ENCODE measurements at places on chromosomes 4 and X.

GRCh38 chr4:147825451-147826287 lies 93.8 kb downstream of the ARHGAP10 start:
- no peak for DNase-seq

DNA sequence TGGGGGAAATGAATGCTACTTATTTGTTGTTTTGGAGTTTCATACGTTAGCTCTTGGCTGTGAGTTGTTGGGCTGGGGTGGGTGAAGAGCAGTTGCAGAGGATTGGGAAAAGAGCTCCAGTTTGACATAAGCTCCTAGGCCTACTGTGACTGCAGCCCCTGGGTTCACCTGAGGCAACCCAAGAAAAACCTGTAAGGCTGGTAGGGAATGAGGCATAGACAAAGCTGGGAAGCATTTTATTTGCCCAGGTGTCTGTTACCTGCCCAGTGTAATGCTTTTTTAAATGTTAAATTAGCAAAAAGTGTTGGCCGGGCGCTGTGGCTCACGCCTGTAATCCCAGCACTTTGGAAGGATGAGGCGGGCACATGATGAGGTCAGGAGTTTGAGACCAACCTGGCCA lies 160.0 kb downstream of the FHIP1A start:
- no peak for DNase-seq

- no peak for DNase-seq
Measured at GRCh38 chr4:147829401-147830101, 97.7 kb downstream of the ARHGAP10 start.

- DNase-seq, result no peak
Measured at GRCh38 chr4:118760493-118760892, 75.3 kb downstream of the METTL14 start.

DNA sequence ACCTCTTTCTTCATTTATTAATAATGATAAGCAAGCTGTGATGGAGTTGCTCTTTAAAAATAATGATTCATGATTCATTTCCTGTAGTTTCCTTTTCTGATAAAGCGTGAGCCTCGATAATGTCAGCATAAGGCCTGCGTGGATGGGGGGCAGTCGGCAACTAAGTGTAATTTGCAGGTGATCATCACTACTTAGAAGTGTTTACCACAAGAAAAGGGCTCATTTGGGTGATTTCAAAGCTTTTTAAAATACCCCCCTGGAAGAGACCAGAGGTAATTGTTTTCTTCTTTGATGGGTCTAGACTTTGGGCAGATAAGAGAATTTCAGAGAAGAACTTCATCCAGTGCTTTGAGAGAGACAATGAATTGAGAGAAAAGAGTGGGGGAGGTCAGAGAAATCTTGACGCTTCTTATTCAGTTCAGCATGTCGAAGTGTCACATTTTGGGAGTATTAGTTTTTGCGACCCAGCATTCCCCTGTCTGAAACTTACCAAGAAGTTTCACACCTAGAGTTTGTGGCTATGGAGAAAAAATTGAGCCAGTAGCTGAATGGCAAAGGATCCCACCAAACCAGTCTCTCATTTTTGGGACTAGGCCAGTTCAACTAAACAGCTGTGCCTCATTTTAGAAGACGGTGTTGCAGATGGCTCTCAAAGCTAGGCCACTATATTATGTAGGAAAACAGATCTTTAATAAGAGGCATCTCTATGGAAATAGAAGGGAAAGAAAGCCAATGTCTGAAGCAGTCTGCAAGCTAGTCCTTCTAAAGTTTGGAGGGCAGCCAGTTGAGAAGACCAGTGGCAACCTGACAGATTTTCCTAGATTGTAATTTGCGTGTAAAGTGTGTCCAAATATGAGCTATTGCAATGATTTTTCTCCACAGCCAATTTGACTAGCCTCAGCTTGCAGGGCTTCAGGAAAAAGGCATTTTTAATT lies 171.0 kb upstream of the PPP1R2C start:
- DNase-seq, result no peak

DNA sequence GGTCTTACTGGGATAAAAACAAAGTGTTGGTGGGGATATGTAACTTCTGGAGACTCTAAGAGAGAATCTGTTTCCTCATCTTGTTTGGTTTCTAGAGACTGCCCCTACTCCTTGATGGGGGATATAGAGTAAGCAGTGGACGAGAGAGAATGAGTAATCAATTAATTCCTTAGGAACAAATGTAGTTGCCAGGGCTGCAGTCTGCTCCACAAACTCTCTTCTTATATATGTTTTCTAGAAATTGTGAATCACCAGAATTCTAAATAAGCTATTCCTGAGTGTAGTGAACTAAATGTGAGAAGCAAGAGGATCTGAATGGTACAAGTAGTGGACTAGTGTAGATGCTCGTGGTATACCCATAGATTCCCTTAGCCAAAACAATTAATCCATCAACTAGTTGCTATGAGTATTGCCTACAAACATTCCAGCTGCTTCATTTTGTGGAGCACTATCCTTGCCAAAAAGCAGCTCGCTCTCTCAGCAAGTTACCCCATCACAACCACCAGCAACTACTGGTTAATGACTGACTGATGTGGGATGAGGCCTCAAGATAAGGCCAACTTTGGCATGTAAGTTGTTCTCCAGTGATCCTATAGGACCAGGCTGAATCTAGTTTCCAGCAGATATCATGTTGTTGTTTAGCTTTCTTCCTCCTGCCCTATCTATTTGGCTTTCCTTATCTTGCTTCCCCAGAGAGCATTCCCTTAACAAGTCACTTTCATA lies 273.0 kb downstream of the SLC7A11 start:
- DNase-seq, result no peak

GRCh38 chr4:105193536-105193935 lies 46.9 kb downstream of the TET2 start:
- no peak for DNase-seq

GRCh38 chr4:1597021-1597931 lies 86.8 kb downstream of the FAM53A start:
- DNase-seq, result no peak

DNA sequence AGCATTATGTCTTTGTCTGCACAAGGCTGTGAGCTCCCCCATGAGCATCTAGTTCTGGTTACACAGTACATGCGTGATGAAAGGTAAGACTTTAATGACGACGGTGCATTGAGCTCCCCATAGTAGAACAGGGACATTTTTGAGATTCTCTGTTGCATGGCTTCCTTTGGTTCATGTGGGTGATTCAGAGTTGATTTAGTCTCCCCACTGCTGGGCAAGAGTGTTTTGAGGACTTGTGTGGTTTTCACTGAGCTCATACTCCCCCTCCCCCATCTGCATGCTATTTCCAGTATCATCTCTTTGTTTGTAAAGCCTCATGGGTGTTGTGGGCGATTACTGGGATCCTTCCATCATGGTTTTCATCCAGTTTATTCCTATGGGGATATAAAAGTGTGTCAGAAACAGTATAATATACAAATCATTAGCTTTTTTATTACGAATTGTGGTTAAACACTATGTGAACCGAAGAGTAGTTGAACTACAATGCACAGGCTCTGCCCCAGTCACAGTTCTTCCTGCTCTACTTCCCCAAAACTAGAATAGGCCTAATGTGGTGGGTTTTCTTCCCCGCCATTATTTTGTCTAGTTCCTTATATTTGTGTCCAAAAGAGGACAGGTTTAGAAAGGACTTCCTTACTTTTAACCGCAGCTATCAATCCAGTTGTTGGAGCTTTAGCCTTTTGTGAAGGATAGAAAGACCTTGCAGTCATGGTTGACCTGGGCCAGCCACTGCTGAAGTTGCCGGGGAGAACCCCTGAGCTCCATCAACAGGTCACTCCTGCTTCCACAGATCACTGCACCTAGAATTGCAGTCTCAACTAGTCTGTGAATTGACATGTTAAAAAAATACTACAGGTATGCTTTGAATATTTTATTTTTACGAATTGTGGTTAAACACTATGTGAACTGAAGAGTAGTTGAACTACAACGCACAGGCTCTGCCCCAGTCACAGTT lies 30.4 kb downstream of the KIT start:
- DNase-seq, result no peak

- no peak for DNase-seq
Measured at GRCh38 chrX:24332878-24333277, 19.0 kb upstream of the SUPT20HL2 start.

DNA sequence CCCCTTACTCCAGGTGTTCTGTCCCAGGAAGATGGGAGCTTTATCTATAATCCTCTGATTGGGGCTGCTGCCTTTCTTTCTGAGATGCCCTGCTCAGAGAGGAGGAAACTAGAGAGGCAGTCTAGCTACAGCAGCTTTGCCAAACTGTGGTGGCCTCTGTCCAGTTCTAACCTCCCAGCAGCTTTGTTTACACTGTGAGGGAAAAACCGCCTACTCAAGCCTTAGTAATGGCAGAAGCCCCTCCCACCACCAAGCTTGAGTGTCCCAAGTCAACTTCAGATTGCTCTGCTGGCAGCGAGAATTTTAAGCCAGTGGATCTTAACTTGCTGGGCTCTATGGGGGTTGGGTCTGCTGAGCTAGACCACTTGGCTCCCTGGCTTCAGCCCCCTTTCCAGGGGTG lies 394.9 kb upstream of the PABPC5 start:
- no peak for DNase-seq

GRCh38 chrX:154652311-154653047 lies 900 bp downstream of the CTAG2 start:
- DNase-seq, result no peak

DNA sequence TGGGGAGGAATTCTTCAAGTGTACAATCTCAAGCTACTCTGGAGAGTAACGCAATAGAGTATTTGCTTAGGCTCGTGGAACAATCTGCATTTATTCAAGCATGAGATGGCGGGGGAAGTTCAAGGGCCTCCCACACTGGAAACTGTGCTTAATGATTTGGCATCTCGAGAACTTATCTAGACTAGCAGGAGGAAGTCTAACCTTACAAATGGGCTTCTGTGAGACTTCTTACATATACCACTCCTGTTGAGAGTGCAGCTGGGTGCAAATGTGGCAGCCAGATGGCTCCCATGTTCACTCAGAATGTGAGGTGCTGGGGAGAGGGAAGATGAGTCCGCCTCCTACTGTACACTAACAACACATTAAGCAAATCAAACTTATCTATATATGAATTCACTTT lies 29.3 kb upstream of the PTPN13 start:
- no peak for DNase-seq

DNA sequence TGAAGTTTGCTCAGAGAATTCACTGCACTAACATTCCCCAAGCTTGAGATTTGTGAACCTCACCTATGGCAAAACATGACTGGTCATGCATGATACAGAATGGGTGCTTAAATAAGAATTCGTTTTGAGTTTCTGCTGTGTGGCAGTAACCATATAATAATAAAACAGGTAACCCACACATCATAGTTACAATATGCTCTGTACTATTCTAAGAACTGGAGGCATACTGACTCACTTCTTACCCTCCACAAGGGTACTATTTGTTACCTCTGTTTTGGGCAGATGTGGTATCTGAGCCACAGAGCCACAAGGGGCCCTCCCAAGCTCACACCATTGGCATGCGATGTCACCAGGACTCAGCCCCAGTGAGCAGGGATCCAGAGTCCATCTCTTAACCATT lies 17.6 kb downstream of the SLC2A9 start:
- DNase-seq, result no peak

DNA sequence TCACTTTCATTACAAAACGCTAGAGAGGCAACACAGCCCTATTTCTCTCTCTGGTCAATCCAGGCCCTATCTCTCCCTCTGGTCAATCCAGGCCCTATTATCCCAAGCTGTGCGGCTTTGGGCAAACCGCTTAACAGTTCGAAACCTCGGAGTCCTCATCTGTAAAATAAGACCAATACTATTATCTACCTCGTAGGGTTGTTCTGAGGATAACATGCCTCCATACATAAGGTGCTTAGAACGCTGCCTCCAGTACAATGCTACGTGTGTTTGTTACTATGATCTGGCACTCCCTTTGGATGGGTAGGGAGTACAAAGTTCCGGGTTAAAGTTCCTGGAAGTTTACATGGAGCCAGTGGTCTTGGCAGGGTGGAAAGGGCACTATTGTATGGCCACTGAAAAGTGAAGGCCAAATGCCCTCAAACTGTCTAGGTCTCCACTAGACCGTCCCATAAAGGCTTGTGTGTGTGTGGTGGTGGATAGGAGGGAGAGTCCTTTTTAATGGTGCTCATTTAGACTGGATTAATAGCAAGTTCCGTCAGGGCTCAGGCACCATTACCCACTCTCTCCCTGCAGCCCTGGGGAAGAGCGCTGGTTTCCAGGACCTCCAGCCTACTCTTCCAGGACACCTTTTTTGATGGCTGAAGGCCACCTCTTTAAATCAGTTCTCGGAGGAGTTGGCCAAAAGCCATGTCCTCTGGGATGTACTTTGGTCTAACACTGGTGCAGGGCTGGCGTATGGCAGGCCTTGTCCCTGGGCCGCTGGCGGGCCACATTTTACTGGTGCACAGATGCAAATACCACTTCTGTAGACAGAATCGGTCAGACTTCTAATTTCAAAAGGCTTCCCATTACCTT lies 75.6 kb upstream of the BCOR start:
- no peak for DNase-seq

GRCh38 chr4:36722986-36723385 lies 441.6 kb downstream of the DTHD1 start:
- no peak for DNase-seq

- DNase-seq, result no peak
Measured at GRCh38 chrX:2383144-2383543, 117.6 kb downstream of the DHRSX start.

DNA sequence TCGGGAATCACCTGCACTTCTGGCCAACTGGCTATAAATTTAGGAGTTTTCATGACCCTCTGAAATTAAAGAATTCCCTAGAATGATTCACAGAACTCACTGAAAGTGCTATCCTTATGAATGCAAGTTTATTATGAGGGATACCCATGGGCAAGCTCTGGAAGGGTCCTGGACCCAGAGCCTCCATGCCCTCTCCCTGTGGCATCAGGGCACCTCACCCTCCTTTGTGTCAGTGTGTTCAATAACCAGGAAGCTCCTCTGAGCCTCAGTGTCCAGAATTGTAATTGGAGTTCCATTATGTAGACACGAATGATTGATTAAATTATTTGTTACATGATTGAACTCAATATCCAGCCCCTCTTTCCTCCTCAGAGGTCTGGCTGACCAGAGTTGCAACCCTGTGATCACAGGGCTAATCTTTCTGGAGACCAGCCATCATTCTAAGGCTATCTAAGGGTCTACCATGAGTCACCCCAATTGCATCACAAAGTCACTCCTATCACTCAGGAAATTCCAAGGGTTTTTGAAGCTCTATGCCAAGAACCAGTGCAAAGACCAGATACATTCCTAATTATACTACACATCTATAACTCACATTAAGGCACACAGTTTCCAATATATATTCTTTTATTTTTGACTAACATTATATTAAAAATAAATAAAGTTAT lies 8.9 kb downstream of the ANXA3 start:
- DNase-seq, result no peak

GRCh38 chr4:147560625-147561024 lies 56.6 kb upstream of the TMEM184C start:
- no peak for DNase-seq

DNA sequence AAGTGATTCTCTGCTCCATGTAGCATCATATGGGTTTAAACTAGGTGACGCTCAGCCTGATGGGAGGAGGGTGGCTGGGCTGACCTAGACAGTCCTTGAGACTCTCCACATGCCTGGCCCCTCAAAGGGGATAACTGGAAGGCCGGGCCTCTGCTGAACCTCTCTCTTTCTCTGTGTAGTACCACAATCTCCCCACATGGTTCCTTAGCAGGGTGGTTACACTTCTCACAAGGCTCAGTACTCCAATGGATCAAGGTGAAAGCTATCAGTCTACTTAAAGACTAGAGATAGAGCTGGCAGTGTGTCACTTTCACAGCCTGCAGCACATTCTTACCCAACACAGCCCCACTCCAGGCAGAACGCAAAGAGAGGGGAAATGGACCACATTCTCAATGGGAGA lies 80.4 kb downstream of the LDB2 start:
- DNase-seq, result no peak

GRCh38 chr4:53174823-53175222 lies 191.0 kb downstream of the SCFD2 start:
- DNase-seq, result no peak
